Cardiac muscle cell (in vitro differentiated cells and primary cell): ENCODE measurements at places on chromosomes 1 and 21.

DNA sequence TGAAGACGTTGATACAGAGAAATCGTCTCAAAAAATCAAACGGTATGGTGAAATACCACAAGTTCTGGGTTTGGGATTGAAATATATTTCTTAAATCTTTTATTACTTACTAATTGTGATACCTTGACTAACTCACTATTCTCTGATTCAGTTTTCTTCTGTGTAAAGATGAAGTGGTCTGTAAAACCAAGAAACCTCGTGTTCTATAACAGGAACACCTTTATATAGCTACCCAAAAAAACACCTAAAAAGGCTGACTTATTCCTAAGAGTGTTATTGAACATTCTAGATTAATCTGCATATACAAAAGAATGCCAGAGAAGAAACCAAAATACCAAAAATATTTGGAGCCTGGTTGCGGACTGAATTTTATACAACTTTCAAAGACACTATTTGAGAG is 721 bp downstream of the LRRIQ3 start:
- no peaks in the 10 kb centered on the region for H3K27me3 ChIP-seq
- H3K27ac ChIP-seq: no peak overlapping the region
- no peak overlapping the region for H3K4me3 ChIP-seq
- no peaks in the 10 kb centered on the region for H3K36me3 ChIP-seq
- peaks cover 11% of the 10 kb centered on the region for H3K4me1 ChIP-seq
- no peak for DNase-seq

DNA sequence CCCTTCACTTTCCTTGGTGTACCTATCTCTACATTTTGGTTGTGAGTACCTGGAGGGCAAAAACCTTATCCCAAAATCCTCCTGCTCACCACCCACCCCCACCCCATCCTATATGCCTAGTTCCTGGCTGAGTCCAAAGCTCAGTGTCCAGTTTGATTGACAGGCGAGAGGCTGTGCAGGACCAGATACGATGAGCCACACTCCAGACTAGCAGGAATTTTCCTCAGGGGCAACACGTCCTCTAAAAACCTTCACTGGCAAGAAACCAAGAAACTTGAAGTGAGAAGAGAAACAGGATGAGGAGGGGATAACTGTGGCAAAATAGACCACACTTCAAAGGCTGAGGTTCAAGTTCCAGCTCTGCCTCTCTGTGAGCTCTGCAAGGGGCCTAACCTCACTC is 1.1 kb upstream of the SLAMF8 start:
- H3K27me3 ChIP-seq: no peaks in the 10 kb centered on the region
- no peak for DNase-seq
- no peaks in the 10 kb centered on the region for H3K36me3 ChIP-seq

- no peaks in the 10 kb centered on the region for H3K27me3 ChIP-seq
- H3K36me3 ChIP-seq: peaks cover 10% of the 10 kb centered on the region
- H3K4me3 ChIP-seq: no peak overlapping the region
- peak; percentile 78 for DNase-seq
- H3K4me1 ChIP-seq: peaks cover 65% of the 10 kb centered on the region
- H3K27ac ChIP-seq: peak overlapping the region; percentile 95
Measured at GRCh38 chr1:203038891-203039608, 12.8 kb downstream of the PPFIA4 start.

- no peak overlapping the region for H3K4me3 ChIP-seq
- H3K27ac ChIP-seq: no peak overlapping the region
- H3K27me3 ChIP-seq: no peaks in the 10 kb centered on the region
- H3K36me3 ChIP-seq: no peaks in the 10 kb centered on the region
- peaks cover 4% of the 10 kb centered on the region for H3K4me1 ChIP-seq
Measured at GRCh38 chr1:211095381-211095780, 38.6 kb downstream of the KCNH1 start.

DNA sequence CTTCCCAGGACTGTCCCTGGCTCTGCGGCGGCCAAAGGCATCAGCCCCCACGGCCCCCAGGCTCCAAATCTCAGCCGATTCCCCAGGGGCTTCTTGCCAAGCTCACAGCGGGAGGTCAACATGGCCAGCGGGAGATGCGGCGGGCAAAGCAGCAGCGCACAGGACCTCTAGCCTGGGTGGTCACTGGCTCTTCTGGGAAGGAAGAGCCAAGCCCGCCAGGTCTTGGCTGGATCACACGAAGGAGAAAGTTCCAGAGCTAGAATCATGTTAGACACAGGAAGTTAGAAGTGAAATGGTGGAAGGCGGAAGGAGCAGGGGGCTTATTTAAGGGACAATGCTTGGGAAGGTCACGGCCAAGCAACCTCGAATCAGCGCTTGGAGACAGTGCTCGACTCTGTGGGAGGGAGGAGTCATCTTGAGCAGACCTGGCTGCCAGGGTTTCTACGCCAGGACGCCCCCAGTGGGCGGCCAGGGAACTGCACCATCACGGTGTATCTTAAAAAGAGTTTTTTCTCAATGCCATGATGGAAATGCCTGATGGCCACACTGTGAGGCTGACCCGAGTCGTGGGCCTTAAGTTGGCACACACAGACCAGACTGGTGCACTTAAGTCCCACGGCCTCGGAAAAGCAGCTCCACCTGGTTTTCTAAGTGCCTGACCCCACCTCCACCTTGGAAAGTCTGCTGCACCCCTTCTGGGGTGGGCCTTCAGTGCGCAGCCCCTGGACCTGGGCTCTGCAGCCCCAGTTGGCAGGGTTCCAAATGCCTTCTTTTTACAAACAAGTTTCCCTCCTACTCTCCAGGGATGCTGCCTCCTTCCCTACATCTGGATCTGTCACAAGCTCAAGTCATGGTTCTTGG is 29.3 kb downstream of the SLC66A1 start:
- DNase-seq: peak; percentile 81
- H3K4me1 ChIP-seq: no peaks in the 10 kb centered on the region
- peaks cover 22% of the 10 kb centered on the region for H3K36me3 ChIP-seq
- no peak overlapping the region for H3K27ac ChIP-seq

DNA sequence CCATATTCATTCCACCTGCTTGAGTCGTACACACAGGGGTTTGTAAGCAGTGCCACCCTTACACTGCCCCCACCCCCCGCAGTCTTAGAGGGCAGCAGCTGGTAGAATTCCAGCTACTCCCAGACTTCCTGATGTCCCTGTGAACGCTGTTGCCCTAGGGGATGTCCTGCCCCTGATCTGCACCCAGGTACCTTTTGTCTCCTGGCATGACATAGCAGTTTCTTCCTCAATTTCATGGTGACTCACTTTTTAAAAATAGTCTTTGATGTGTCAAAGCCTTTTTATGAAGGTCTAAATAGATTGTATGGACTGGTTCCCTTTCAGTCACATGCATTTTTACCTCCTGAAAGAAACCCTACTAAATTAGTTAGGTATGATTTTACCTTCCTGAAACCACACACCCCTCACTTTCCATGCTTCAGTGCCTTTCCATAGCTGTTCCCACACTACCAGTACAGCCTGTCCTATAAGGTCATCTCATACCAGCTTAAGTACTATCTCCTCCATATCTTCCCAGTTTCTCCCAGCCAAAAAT is 76.4 kb downstream of the ST3GAL3 start:
- H3K27me3 ChIP-seq: no peaks in the 10 kb centered on the region
- H3K4me3 ChIP-seq: no peak overlapping the region
- no peak overlapping the region for H3K27ac ChIP-seq
- H3K4me1 ChIP-seq: peaks cover 48% of the 10 kb centered on the region
- no peak for DNase-seq
- no peaks in the 10 kb centered on the region for H3K36me3 ChIP-seq

DNA sequence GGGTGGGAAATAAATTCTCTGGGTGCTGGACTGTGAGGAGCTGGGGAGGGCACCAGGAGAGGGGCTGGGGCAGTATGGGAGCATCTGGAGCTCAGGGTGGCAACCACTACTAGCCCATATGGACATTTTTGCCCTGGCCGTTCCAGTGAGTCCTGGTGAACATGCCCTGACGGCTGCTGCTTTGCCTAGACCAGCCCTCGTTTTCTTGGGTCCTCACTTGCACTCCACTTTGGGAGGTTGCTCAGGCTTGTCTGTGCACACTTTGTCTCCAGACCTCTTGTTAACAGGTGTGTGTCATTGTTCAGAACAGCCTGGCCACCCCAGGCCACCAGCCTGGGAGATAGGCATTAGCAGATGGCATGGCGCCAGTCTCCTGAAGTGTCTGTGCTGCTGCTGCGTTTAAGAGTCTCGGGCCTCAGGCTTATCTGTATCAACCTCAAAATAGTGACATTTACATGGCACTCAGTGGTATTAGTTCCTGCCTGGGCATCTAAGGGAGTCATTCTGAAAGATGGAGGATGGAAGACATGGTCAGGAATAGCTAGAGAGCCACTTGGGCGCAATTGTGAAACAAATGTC is 190.5 kb downstream of the PTPRU start:
- H3K4me3 ChIP-seq: no peak overlapping the region
- H3K4me1 ChIP-seq: no peaks in the 10 kb centered on the region
- H3K27ac ChIP-seq: no peak overlapping the region
- H3K36me3 ChIP-seq: no peaks in the 10 kb centered on the region
- H3K27me3 ChIP-seq: no peaks in the 10 kb centered on the region

DNA sequence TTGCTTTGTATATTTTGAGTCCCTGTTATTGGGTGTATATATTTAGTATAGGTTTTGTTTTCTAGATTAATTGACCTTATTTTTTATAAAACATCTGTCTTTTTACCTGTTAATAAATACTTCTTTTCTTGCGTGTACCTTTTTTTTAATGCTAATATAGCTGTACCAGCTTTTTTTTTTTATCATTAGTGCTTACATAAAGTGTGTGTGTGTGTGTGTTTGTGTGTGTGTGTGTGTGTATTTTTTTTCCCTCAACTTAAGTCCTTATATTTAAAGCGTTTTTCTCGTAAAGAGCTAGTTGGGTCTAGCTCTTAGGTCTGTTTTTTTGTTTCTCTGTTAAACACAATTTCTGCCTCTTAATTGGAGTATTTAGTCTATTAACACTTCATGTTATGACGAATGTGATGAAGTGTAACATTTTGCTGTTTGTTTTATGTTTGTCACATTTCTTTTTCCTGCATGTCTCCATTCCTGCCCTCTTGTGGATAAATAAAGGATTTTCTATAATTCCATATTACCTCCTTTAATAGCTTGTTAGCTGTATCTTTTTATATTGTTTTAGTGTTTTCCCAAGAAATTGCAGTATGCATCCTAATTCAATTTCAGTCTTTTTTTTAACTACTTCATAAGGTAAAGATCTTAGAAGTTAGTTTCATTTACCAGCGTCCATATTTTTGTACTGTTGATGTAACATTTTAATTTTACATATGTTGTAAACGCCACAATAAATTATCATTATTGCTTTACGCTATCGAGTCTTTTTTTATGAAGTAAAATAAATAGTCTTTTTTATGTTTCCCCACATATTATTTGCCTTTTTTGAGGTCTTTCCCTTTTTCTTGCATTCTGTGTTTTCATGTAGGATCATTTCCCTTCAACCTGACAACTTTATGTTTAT is 4.3 kb downstream of the PRMT2 start:
- H3K4me3 ChIP-seq: no peak overlapping the region
- peaks cover 11% of the 10 kb centered on the region for H3K4me1 ChIP-seq
- peaks cover 13% of the 10 kb centered on the region for H3K36me3 ChIP-seq
- no peaks in the 10 kb centered on the region for H3K27me3 ChIP-seq
- no peak overlapping the region for H3K27ac ChIP-seq

GRCh38 chr1:81513796-81514354 is 286.9 kb upstream of the ADGRL2 start:
- H3K4me1 ChIP-seq: peaks cover 21% of the 10 kb centered on the region
- H3K27ac ChIP-seq: no peak overlapping the region
- no peaks in the 10 kb centered on the region for H3K36me3 ChIP-seq
- no peak overlapping the region for H3K4me3 ChIP-seq
- DNase-seq: no peak

DNA sequence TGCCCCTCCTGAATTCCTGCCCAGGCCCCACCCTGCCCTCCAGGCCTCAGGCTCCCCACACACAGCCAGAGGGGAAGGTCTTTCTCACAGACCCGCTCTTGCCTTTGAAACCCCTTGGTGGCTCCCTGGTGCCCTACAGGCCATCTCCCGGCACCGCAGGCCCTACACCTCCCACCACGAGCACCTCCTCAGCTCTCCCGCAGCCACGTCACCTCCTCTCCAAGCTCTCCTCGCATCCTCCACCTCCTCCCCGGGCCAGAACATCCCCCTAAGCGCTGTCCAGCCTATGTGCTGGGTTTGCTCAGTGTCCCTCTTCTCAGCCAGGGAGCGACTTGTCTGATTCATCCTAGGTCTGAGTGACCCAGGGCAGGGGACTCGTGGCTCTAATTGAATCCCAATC is 66.4 kb downstream of the DMRTB1 start:
- no peaks in the 10 kb centered on the region for H3K27me3 ChIP-seq
- DNase-seq: no peak
- no peaks in the 10 kb centered on the region for H3K36me3 ChIP-seq
- no peak overlapping the region for H3K27ac ChIP-seq
- no peak overlapping the region for H3K4me3 ChIP-seq

DNA sequence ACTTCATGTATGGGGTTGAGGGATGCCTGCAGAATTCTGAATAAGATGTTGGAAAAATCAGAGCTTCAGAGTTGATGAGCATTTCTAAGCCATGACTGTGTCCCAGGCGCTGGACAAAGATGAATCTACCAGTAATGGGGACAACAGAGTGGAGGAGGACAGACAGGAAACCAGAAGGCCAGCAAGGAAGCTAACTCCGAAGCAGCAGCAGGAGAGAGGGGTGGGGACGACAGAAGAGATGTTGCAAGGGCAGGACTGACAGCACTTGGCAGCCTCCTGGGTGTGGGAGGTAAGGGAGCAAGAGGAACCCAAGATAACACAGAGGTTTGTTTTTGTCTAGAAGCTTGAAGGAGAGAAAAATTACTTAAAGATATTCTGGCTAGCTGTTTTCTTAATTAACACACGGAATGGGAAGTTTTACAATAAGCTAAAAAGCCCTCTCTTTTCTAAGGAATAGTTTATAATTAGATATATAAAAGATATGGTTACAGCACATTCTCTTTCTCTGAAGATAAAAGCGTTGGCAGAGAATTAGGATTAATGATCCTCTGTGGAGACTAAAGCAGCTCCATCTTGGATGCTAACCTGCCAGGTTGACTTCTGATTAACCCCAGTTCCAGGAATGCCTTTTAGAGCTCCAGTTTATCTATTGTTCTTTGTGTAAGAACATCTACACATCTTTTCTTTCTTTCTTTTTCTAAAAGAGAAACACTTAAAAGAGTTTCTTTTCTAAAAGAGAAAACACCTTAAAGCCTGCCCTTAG is 92.7 kb downstream of the TENT5C start:
- no peak overlapping the region for H3K27ac ChIP-seq
- no peaks in the 10 kb centered on the region for H3K36me3 ChIP-seq
- no peaks in the 10 kb centered on the region for H3K4me1 ChIP-seq
- H3K27me3 ChIP-seq: no peaks in the 10 kb centered on the region
- peak; percentile 92 for DNase-seq

DNA sequence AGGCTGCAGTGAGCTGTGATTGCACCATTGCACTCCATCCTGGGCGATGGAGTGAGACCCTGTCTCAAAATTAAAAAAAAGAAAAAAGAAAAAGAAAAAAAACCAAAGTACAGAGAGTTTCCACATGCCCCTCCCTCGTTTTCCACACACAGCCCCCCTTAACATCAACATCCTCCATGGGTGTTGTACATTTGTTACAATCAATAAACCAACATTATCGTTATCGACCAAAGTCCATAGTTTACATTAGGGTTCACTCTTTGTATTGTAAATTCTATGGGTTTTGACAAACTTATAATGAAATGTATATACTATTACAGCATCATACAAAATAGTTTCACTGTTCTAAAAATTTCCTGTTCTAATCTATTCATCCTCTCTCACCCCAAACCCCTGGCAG is 15.9 kb upstream of the TINAGL1 start:
- H3K36me3 ChIP-seq: no peaks in the 10 kb centered on the region
- no peak for DNase-seq
- no peak overlapping the region for H3K4me3 ChIP-seq
- H3K27ac ChIP-seq: no peak overlapping the region
- no peaks in the 10 kb centered on the region for H3K4me1 ChIP-seq
